HAP-1 (cell line): ENCODE measurements at places on chromosomes 13 and 19.

- no peak for DNase-seq
These were observed 454.3 kb downstream of the PCDH17 start for GRCh38 chr13:58085819-58086218.

GRCh38 chr19:810077-810855 lies 11.5 kb downstream of the PLPPR3 start:
- DNase-seq, result no peak

DNA sequence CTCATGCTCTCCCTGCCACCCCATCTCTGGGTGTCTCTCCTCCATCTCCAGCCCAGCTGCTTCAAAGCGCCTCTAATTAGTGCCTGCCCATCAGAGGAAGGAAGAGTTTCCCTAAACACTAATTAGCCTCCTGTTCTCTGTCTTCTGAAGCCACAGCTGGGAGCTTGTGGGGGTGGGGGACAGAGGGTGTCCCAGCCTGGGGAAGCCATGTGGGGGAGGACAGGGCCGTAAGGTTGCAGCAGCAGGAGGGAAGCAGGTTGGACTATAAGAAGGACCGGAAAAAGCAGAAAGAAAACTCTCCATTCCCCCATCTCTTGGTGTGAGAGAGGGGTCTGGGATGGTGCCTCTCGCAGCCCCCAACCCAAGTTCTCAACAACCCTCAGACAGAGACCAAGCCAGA lies 26.2 kb downstream of the SLC8A2 start:
- DNase-seq, result no peak

DNA sequence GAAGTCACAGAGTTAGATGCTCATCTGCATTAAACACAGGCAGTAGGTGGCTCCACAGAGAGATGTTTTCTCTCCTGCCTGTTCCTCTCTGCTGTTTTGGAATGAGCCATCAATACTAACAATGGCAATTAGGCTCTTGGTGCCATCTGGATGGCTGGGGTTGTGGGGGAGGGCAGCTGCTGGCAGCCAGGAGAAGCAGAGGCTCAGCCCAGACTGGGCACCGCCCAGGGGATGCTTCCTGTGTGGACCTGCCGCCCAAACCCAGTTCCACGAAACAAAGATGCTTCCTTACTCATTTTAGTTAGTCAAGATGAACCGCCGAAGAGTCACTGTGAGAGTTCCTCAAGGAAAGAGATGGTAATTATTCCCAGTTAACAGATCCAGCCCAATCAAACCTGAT lies 50.8 kb upstream of the PCDH8 start:
- no peak for DNase-seq

- DNase-seq, result no peak
These were observed 141.2 kb downstream of the URI1 start for GRCh38 chr19:30083125-30083681.

- DNase-seq, result peak; percentile 77
These were observed 610 bp downstream of the RABAC1 start for GRCh38 chr19:41958367-41959055.

DNA sequence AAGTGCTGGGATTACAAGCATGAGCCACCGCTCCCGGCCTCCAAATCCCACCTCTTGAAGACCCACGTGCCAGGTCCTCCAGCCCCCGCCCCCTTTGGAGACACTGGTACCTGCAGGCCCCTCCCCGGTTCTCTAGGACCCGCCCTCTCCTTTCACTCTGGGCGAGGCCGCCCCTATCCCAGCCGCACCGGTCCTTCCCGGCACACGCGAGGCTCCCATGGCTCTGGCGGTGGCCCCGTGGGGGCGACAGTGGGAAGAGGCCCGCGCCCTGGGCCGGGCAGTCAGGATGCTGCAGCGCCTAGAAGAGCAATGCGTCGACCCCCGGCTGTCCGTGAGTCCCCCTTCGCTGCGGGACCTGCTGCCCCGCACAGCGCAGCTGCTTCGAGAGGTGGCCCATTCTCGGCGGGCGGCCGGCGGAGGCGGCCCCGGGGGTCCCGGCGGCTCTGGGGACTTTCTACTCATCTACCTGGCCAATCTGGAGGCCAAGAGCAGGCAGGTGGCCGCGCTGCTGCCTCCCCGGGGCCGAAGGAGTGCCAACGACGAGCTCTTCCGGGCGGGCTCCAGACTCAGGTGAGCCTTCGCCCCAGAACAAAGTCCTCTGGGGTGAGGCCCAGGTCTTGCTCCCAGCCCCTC lies at the start of gene CBLC:
Gene CBLC (plus strand): TSS at position 176 of the 633 bp plus-strand sequence. CDS start 42 bp downstream, at position 218.
- no peak for DNase-seq
